ENCODE measurements at places on chromosomes 7 and 10.

GRCh38 chr10:105473170-105473569 lies 832.1 kb downstream of the SORCS3 start:
- no peak for DNase-seq

- DNase-seq = no peak
These were observed 88.2 kb downstream of the CHRM2 start for GRCh38 chr7:136956671-136957070.

DNA sequence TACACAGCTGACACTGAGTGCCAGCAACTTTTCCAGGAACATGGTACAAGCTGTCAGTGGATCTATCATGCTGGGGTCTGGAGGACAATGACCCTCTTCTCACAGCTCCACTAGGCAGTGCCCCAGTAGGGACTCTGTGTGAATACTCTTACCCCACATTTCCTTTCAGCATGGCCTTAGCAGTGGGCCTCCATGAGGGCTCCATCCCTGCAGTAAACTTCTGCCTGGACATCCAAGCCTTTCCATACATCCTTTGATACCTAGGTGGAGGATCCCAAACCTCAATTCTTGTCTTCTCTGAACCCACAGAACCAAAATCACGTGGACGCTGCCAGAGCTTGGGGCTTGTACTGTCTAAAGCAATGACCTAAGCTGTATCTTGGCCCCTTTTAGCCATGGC lies 116.8 kb downstream of the IQUB start:
- no peak for DNase-seq

DNA sequence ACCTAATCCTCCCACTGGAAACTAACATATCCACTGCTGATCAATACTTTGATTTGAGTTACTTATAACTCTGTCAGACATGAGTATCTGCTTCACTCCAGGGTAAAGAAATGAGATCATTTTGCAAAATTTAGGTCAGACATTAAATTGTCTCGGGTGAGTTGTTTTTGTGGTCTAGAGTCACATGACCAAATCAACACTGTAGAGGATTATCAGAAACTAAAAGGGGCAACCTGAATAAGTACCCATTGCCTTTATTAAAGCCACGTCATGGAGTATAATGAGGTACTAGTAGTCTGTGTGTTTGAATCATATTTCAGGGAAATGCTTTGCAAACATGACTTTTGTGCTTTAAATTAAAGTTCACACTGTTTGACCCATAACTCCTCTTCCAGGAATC lies 107.7 kb upstream of the ADO start:
- no peak for DNase-seq

DNA sequence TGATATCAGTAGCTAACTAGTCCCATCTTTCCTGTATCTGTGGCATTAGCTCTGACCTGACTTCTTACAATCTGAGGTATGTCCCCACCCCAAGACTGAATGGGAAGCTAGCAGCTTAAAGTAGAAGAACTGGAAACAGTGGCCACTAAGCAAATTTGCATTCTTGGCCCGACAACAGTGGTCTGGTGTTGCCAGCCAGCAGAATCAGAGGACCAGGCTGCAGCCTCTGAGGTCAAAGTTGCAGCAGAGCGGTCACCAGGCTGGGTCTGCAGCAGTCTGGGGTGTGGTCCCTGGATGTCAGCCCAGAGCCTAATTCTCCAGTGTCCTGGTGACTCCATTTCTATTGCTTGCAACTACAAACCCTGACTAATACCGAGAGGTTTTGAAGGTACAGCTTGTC lies 26.3 kb downstream of the FAM107B start:
- DNase-seq = no peak

- no peak for DNase-seq
These were observed 957.6 kb upstream of the ZNF722 start for GRCh38 chr7:63040966-63041610.

DNA sequence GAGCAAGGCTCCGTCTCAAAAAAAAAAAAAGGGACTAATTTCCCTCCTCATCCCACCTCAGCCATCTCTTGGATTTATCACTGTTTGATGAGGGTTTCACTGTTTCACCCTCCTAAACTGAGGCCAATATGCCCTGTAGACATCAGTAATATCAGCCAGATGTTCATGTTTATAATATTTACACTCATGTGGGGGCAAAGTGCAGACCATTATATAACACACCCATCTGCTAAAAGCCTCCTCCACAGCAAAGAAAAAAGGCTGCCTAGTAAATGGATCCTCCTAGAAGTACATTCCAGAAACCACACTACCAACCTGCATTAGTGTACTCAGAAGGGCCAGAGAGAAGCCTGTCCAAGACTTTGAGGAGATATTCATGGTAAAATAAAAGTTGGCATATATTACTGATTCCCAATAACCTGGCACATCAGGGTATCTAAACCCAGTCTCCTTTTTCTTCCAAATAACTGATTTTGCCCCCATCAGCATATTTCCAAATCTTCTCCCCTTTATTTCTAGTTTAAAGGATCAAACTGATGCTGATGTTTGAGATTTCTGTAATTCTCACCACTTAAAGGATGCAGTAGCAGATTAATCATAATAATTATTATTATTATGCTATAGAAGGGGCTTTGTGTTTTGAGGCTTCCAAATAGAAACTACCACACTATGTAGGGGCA lies 55.1 kb downstream of the LGI1 start:
- no peak for DNase-seq

DNA sequence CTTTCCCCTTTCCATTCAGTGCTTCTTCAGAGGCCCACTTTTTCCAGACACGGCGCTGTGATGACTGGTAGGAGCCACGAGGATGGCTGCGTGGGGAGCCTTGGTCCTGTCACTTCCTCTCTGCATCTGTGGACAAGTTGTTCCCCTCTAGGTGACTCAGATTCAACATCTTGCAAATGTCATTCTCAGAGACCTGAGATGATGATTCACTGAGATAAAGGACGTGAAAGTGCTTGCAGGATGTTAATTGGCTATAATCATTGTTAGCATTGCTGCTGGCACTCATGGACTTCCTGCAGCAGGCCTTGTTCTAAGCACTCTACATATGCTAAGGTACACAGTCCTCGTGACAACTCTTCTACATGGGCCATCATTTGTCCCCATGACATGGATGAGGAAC lies 489.8 kb upstream of the ZMIZ1 start:
- no peak for DNase-seq

- no peak for DNase-seq
These were observed 63.9 kb downstream of the BTAF1 start for GRCh38 chr10:91987397-91988037.

DNA sequence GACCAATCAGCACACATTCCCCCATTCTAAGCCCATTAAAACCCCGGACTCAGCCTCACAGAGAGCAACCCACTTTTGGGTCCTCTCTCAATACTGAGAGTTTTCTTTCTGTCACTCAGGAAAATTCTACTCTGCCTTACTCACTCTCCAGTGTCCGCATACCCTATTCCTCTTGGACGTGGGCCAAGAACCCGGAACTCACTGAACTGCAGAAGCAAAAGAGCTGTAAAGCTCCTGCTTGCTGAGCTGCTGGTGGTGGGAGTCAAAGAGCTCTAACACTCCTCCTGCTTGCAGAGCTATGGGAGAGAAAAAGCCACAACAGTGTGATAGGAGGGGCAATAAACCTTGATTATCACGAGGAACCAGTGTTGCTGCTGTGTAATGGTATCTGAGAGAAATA lies 386.9 kb downstream of the POM121L12 start:
- DNase-seq = no peak

DNA sequence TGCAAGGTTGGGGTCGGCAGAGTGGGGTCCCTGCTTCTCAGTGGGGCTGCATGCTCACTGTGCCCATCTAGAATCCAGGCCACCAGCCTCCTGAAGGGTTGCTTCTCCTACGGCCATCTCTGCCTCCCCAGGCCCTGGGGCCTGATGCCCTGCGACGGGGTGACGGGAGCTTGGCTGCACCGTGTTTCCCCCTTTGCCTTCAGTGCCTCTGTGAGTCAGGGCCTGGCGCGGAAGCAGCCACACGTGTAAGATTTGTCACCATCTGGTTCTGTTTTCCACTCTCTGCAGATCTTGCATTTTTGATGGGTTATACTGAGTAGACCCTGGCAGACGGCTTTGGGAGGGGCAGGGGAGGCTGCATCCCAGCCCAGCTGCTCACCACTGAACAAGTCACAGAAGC lies 7.2 kb downstream of the ADAMTS14 start:
- DNase-seq = no peak

DNA sequence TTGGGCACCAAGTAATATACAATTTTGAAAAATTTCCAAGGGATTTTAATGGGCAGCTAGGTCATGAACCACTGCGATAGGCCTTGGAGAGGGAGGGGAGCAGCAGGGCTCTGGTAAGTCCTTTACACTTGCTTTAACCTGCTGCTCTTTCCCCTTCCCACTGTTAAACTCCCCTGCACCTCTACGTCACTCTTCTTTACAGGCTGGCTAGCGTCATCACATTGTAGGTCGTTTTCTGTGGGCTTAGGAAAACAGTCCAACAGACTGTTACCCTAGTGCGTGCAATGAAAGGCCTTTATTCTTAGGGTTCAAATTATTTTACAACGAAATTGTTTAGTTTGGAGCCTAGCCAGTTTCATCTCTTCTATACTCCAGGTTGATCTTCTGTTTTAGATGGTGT lies 235.7 kb downstream of the AUTS2 start:
- peak; percentile 34 for DNase-seq

- no peak for DNase-seq
These were observed 40.0 kb downstream of the NPY start for GRCh38 chr7:24323961-24324480.

GRCh38 chr10:36278176-36278575 lies 636.1 kb upstream of the FZD8 start:
- no peak for DNase-seq

- no peak for DNase-seq
These were observed 95.7 kb downstream of the PKD1L1 start for GRCh38 chr7:47852330-47853245.

- DNase-seq = no peak
These were observed 48.7 kb upstream of the FXYD4 start for GRCh38 chr10:43322769-43323168.

DNA sequence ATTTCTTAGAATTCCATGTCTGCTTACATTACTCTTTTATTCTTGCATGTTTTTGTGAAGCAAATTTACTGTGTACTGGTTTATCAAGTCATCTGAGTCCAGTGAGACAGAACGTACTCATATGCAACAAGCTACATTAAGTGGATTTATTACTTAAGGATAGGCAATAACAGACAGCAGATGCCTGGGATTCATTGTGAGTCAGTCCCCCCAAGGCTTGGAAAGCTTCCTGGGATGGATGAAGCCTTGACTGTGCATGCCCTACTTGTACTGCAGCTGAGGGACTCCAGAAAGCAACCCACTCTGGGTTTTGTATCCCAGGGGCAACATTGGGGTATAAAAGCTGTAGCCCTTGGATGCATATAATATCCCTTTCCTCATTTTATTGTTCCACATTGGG lies 113.4 kb upstream of the RAB18 start:
- DNase-seq = no peak

DNA sequence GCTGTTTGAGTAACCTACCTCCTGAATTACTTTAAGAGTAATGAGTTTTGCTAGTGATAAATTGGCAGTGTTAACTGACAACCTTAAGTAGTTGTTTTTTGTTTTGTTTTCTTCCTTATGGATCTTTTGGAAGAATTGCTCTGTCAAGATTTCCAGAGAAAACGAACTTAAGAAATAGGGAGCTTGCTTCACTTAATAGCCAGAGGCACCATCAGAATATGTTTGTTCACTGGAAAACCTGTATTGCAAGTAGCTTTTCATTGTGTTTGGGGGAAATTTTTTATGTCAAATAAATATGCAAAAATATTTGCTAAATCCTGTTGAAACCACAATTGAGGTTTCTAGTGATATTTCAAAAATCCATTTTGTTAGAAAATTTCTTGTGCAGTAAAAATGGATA lies 65.5 kb upstream of the PAPSS2 start:
- DNase-seq = no peak

GRCh38 chr10:61888744-61889143 lies 12.8 kb upstream of the ARID5B start:
- no peak for DNase-seq

- DNase-seq = no peak
These were observed 177.6 kb downstream of the PRKAG2 start for GRCh38 chr7:151699147-151699927.

GRCh38 chr10:32960022-32960421 lies 2.0 kb upstream of the ITGB1 start:
- no peak for DNase-seq

- DNase-seq = no peak
These were observed 62.6 kb upstream of the EFCAB10 start for GRCh38 chr7:105643851-105644250.

DNA sequence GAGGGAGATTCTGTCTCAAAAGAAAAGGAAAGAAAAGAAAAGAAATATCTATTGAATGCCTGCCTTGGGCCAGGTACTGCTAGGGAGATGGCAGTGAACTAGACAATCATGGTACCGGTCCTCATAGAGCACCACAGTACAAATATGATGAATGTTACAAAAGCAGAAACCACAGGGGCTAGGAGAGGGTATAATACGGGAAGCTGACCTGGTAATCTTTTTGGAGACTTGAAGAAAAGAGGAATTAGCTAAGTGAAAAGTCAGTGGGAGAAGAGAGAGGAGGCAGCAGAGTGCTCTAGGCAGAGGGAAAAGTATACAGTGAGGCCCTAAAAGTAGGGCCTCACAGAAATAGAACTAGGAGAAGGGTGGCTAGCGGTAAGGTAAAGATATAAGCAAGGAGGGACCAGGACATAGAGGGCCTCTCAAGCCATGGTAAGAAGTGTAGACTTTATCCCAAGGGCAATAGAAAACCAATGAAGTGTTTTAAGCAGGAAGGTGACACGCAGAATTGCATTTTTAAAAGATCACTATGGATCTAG lies 42.8 kb upstream of the WNT8B start:
- DNase-seq = no peak

- DNase-seq = no peak
These were observed 5.5 kb upstream of the LRGUK start for GRCh38 chr7:134121632-134122139.

- DNase-seq = no peak
These were observed 895.7 kb upstream of the SORCS1 start for GRCh38 chr10:108060246-108060645.

- no peak for DNase-seq
These were observed 63.3 kb upstream of the ELMO1 start for GRCh38 chr7:37511915-37512314.

DNA sequence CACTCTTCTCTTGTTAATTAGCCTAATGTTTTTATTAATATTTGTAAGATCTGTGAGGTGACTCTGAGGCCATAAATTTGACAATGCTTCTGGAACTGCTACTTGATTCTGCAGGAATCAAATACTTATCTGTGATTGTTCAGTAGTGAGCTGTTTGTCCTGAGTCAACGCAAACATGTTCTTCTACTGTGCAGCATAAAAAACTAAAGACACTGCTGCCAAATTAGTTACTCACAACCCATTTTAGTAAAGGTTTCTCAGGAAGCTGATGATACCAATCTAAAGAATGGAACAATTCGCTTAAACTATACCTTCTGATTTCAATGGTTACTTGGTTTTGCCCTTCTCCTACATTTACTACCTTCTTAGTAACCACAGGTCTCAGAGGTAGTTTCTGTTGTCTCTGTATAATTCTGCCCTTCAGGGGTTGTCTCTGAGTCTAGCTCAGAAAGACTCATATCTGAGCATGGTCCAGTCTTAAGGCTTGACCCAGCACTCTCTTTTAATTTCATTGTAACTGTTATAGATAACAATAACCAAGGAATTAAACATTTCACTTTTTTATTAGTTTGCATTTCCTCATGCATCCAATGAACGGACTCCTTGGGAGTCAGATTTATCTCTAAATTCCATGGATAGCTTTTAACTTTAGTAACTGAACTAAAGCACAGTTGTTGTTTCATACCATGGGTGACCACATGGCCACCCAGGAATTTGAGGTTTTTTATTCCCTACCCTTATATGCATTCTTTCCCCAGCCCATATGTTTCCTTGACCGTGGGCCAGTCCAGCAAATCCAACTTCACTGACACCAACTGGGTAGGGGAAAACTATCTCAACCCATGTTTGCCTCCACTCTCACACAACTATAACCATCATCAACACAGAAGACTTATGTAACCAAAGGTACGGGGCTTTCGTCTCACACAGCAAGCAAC lies 309.5 kb upstream of the TEX47 start:
- no peak for DNase-seq
